Activated CD4-positive, alpha-beta T cell treated with anti-CD3 and anti-CD28 coated beads for 36 hours (primary cell): ENCODE measurements at places on chromosomes 5 and 9. TPM values are rescaled to one million over a fixed set of nuclear protein-coding genes. Genes with fewer than 3 reads are reported as not detected.

IL13 gene
- 5.5 TPM for total RNA-seq

SCGB3A2 gene
- total RNA-seq = not detected

PCDHGA7 gene
- total RNA-seq = not detected

DNA sequence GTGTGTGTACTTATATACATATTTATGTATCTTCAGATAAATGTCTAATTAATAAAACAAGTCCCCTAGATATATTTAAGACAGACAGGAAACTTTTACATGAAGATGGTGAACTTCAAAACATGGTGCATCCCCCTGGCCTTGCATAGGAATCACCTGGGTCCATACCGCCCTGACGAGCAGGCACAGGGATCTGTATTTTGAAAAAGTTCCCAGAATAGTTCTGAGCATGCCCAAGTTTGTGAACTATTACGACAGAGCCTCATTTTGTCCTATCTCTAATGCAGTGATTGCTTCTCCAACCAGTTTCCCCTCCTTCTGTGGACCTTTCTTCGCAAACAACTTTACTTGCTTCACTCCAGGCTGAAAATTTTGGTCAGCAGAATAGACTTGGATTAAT, 98.1 kb downstream of the APBA1 start:
- no peak for DNase-seq

DNA sequence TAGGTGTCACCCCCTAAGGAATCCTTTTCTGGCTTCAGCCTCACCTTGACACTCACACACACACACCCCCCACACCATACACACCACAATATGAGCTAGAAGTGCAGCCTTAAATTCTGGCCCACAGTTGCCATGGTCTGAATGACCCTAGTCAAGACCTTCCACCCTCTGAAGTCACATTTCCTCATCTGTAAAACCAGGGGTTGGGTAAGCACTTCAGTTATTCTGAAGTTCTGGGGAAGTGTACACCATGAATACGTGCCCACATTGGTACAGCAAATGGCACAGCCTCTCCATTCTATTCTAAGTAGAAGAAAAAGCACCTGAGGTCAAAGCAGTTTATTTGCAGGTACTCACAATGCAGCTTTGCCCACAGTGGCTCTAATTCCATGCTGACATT, 372.8 kb upstream of the KLF4 start:
- no peak for DNase-seq
